ENCODE measurements at places on chromosomes 1 and 21.
A peak's percentile ranks its signal among the peaks of the same experiment; 100 is the strongest.

DNA sequence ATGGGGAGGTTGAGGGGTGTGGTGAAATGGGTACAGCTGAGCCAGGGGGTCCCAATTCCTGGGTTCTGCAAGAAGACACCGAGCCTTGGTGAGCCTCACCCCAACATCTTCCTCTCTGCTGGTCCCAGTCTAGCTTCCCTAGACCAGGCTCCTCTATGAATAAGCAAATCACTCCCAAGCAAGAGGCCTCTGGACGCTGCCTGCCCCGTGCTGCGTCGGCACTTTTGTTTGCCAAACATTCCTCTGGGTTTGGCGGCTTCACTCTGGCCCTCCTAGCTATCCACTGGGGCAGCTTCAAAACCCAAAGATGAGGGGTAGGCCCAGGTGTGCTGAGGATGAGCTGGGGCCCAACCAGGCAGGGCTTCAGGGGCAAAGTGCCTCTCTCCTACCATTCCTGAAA lies 137.1 kb upstream of the CD34 start:
- DNase-seq = peak; percentile 90

- DNase-seq = no peak
Observed at GRCh38 chr1:62823556-62823955, 39.6 kb downstream of the ATG4C start.

- peak; percentile 45 for DNase-seq
Observed at GRCh38 chr1:243313635-243314536, 58.0 kb downstream of the SDCCAG8 start.

DNA sequence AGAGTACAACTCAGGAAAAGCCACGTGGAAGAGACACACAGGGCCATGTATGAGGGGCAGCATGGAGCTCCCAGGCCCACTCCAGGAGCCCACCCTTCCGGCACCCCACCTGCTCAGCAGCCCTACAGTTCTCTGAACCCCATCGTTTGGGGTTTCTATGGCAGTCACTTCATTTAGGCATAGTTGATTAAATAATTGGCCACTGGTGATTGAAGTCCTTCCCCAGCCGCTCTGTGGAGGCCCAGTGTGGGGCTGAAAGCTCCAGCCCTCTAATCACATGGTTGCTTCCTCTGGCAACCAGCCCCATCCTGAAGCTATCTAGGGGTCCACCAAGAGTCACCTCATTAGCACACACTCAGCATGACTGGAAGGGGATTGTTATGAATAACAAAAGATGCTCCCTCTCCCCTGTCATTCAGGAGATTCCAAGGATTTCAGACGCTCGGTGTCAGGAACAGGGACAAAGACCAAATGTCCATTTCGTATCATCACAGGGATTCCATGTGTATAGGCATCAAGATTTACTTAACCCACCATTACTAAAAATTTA lies 12.2 kb upstream of the S100A7A start:
- no peak for DNase-seq

- DNase-seq = no peak
Observed at GRCh38 chr1:25550155-25550506, 6.7 kb downstream of the LDLRAP1 start.

DNA sequence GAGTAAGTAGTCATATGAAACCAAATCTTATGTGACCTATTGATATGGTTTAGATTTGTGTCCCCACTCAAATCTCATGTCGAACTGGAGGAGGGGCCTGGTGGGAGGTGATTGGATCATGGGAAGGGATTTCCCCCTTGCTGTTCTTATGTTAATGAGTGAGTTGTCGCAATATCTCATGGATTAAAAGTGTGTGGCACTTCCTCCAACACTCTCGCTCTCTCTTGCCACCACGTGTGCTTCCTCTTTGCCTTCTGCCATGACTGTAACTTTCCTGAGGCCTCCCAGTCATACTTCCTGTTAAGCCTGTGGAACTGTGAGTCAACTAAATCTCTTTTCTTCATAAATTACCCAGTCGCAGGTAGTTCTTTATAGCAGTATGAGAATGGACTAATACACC lies 241.2 kb downstream of the RGS7 start:
- DNase-seq = no peak

DNA sequence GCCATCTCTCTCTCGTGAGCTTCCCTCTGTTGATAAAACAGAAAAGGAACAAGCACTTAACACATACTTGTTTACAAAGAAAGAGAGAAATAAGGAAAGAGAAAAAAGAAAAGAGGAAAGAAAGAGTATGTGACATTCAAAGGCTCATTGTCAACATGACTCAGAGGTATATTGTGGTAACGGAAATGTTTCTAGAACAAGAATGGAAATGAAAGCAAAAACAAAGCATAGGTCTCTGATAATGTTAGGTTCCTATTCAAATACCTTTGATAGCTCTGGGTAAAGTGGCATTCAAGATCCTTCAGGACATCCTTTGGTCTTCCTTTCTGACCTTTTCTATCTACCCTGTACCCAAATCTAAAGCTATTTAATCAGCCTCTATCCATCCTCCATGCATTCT lies 67.4 kb upstream of the DMRTA2 start:
- DNase-seq = no peak

GRCh38 chr1:18175530-18176377 lies 68.2 kb downstream of the IGSF21 start:
- DNase-seq = no peak

Data from lower leg skin (tissue), 4 donors.